ENCODE measurements at places on chromosomes 3 and 15. TPM values are rescaled to one million over a fixed set of nuclear protein-coding genes. Genes with fewer than 3 reads are reported as not detected.
A peak's percentile ranks its signal among the peaks of the same experiment; 100 is the strongest.

DCP1A gene
- total RNA-seq = 15.1 TPM

NLGN1 gene
- 14.8 TPM for total RNA-seq

HRH1 gene
- total RNA-seq = not detected

VPS13C gene
- total RNA-seq = 14.1 TPM

CPNE9 gene
- total RNA-seq = 4.4 TPM

CRABP1 gene
- total RNA-seq = 385 TPM

CD96 gene
- total RNA-seq = not detected

TRPM1 gene
- not detected for total RNA-seq

SPINT1 gene
- 117 TPM for total RNA-seq

- no peak for DNase-seq
Observed at GRCh38 chr3:29775340-29775739, 494.5 kb downstream of the RBMS3 start.

GRCh38 chr3:27378331-27378730, 9.1 kb upstream of the NEK10 start:
- DNase-seq = no peak

DNA sequence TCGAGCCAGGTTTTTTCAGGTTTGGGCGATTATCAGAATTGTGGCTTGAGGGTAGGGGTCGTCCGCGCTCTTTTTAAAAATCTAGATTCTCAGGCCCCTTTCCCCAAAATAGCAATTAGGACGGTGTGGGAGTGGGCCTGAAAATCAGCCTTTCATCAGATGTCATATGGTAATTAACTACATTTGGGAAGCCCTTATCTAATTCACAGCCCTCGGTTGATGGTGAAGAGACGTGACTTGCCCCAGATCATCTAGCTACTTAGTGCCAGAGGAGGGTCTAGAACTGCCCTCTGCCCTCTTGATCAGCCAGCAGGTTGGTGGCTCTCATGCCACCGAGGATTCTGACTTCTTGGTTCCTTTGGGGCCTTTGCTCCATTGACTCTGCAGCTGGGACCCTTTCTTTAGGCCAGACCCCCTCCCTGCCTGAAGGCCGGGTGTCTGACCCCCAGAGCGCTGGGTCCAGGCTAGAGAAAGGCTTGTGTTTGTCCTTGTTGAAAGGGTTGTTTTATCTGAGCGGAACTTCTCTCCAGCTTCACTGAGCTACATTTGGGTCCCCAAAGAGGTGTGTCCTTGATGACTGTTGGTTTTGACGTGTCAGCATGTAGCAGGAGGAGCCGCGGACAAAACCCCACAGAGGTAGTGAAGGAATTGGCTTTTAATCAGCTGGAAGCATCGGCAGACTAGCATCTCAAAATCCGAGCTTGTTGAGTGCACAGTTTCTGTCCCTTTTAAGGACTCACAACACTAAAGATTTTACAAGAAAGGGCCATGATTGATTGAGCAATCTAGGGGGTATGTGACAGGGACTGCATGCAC, 857 bp downstream of the AEN start:
- DNase-seq = no peak

DNA sequence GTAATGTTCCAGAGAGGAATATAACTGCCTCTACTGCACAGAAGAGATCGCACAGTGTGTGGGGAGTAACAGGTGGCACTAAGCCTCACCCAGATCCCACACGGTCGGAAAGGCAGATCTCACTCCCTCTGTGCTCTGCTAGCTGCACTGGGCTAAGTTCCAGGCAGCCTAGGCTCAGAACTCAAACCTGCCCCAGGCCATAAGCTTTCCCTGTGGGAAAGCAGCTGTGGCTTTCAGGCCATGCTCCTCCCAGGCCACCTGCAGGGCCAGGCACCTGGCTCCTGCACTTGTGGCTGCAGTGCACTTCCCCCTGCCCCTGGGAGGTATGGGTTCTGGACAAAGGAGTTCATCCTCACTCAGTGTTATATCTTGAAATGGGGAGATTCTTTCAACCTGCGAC, 27.5 kb downstream of the PCCB start:
- peak; percentile 64 for DNase-seq

DNA sequence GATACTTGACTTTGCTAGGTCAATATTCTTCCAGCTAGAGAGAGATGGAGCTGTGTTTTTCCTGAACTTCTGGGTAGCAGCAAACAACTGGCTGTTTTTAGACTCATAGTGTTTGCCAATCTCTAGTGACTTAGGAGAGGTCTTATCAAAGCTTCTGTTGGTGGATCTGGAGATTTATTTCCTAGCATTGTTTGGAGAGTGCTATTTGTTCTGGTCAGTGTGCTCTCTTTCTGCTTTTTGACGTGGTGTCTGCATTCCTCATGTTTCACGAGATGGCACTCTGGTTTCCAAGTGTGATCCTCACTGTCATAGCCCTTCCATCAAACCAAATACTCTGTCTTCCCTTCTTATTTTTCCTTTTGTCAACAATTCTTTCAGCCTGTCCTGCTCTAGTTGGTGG, 88.6 kb upstream of the DAZL start:
- no peak for DNase-seq

DNA sequence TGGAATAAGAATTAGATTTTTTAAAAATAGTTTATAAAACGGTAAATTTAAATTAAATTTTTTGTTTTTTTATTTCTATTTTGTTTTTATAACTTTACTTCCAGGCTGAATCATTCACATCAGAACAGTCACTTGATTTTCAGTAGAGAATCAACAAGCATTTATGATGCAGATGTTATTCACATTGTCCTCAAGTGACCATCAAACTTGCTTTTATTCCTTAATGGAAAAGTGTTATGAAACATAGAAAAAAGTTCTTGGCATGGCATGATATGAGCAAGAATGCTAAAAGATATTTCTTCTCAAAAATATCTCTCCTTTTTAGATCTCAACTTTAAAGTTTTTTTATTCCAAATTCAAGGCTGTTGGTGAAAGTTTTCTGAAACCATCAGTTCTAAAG, 70.9 kb upstream of the TGFBR2 start:
- no peak for DNase-seq

GRCh38 chr15:62212741-62213140, 47.7 kb upstream of the C2CD4B start:
- no peak for DNase-seq

DNA sequence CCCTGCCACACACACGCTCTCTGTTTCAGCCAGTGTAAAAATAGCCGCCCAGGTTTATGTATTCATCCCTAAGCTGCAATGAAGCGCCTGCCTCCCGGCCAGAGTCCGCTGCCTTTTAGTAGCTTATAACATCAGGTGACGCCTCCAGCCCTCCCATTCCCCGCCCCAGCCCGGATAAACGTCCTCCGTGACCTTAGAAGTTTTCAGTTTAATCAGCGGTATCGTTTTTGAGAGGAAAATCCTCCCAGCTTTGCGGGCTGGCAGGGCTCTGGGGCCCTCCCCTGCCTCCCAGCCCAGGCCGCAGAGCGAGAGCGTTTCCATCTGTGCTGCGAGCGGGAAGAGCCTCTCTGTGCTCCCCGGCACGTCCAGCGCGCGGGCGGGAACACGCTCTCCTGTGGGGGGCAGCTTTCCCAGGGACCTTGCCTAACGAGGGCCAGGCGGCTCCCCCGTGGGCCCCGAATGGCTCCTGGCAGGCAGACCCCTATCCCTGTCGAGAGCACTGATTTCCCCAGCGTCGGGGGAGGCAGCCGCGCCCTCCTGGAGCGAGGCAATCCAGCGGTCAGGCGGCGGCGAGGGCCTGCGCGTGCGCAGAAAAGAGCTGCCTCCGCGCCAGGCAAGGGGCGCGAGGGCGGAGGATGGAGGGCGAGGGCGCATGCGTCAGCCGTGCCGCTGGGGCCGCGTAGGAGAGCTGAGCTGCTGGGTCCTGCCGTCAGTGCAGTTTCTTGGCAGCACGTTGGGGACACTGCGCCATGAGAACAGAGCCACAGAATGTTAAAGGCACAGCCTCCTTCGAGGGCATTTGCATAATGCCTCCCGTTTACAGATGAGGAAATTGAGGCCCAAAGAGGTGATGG, 71.1 kb downstream of the CCNL1 start:
- peak; percentile 95 for DNase-seq

DNA sequence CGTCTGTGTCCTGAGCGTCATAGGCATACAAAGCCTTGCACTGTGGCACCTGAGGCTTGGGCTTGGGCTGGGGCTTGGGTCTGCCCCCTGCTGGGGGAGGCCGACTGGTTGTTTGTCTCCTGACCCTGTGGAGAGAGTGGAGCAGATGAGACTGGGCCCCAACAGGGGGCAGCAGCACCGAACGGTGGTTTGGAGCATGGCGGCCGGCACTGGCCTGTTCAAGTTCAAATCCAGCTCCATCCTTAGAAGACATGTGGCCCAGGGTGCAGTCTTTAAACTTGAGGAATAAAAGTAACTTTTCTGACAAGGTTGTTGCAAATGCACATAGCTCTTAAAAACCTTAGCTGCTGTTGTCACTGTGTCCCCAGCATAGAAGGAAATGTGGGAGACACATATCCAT, 33.3 kb downstream of the CCNB2 start:
- DNase-seq = peak; percentile 66

- DNase-seq = peak; percentile 79
Observed at GRCh38 chr3:6860954-6861624, at the start of gene GRM7. TSS of gene GRM7 (plus strand) at chr3:6861115.

DNA sequence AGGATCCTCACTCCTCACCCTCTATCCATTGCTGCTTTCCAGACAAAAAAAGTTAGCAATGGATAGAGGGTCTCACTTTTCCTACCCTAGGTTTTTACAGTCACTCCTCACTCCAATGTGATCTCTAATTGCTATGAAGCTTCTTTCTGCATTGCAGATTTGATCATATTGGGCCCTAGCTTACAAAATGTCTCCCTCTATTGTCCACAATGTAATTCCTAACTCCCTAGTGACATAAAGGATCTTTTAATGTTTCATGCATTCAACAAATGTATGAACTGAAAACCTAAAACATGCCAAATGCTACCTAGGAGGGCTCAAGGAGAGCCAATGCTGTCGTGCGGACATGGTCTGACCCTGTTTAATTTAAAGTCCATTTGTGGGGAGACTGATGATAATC, 234.8 kb downstream of the CADM2 start:
- DNase-seq = no peak

DNA sequence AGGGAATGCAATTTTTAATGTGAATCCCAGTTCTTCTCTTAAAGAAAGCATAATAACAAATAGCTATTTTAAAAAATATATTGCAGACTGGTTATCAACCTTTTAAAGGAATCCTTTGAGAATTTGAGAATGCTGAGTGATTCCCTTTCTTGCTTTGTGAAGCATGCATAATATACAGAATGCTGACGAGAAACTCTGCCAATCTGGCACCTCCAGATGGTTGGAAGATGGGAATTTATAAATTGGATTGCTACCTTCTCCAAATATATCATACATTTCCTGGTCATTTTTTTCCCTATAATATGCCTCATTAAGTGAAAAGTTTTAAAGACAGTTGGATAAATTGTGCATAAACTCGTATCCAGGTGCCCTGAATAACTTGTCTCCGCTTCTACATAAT, 333.9 kb upstream of the ARPP21 start:
- no peak for DNase-seq

GRCh38 chr3:8307545-8308110, 194.0 kb upstream of the LMCD1 start:
- DNase-seq = no peak

GRCh38 chr3:188944108-188944507, 227.7 kb upstream of the TPRG1 start:
- no peak for DNase-seq

DNA sequence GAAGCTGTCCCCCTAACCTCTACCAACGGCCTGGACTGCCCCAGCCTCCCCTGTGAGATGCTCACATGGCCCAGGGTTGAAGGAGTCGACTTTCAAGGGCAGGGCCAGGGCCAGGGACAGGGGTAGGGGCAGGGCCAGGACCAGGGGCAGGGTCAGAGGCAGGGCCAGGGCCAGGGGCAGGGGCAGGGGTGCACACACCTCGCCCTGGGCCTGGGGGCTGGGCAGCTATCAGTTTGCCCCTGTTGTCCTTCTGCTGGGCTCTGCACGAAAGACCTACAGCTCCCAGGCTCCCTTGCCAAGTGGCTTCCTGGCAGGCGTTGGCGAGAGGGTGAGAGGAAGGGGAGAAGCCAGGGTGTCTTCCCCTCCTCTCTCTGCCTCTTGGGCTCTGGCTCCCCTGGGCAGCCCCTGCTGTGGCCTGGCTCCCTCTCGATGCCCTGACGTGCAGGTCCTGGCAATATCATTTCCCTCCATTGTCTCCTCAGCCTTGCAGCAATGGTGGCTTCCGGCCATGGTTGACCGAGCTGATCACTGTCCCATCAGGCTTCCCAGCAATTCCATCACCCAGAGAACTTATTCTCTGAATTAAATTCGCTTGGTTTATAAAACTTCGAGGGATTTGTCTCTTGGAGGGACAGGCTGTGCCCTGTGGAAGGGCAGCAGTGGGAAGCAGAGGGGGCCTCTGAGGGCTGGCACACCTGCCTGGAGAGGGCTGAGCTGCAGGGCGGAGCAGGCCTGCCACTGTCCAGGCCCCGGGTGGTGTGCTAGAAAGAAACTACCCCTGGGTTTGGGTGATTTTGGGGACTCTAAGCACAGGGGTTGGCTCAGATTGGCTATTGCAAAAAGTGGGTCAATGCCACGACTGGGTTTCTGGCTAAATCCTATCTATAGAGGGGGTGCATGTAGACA, 13.9 kb downstream of the PRR23E start:
- no peak for DNase-seq

DNA sequence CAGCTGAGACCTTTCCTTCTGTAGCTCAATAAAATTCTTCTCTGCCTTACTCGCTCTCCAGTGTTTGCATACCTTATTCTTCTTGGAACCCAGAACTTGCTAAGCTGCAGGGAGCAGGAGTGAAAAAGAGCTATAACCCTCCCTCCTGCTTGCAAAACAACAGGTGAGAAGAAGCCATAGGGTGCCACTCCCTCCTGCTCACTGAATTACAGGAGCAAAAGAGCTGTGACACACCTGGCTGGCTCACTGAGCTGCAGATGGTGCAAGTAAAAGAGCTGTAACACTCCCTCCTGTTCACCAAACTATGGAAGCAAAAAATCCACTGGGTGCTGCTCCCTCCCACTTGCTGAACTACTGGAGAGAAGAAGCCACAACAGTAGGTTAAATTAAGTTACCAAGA, 44.2 kb upstream of the C2CD4B start:
- DNase-seq = no peak

- no peak for DNase-seq
Observed at GRCh38 chr3:79885407-79885806, 117.6 kb upstream of the ROBO1 start.

DNA sequence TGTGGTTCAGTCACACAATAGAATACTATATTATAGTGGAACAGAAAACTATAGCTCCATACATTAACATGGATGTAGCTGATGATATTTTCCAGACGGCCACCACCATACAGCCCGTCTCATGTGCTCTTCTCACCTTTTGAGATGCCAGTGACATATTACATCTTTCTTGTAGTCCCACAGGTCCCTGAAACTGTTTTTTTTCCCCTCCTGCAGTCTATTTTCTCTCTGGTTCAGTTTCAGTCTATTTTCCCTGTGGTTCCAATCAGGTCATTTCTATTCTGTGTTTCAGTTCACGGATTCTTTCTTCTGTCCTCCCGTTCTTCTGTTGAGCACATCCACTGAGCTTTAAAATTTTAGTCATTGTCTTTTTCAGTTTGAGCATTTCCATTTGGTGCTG, 72.2 kb downstream of the PPCDC start:
- DNase-seq = no peak

DNA sequence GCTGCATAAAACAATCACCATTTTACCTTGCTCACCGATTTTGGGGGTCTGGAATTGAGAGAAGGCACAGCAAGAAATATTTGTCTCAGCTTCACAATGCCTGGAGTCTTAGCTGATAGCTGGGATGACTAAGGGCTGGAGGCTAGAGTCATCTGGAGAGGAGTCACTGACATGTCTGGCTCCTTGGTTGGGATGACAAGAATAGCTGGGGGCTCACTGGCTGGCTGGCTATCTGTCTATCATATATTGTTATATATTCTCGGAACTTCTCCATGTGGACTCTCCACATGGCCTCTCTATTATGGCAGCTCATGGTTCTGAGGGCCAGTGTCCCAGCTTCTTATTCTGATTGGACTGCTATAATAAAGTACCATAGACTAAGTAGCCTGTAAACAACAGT, 20.0 kb upstream of the TRIM71 start:
- no peak for DNase-seq
